NCI-H524 (cell line): ENCODE measurements at places on chromosomes 2 and 18.
A peak's percentile ranks its signal among the peaks of the same experiment; 100 is the strongest.

- no peak for DNase-seq
Measured at GRCh38 chr2:26571316-26571715, 69.8 kb downstream of the CIB4 start.

DNA sequence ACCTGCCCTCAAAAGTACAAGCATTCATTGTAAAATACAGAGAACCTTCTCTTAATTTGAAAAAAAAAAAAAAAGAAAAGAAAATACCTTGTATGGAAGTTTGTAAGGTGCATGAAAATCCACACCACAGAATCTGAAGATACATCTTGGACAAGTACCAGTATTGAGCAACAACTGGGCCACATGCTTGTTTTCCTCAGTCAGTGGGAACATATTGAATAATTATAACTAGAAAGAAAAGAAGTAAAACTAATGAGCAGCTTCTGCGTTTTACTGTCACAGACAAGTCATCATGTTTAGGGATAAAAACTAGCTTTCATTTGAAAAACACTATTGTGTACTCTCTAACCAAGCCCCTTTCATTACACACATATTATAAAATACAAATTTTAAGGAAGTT, 5.8 kb upstream of the PEX13 start:
- DNase-seq: no peak

GRCh38 chr2:40230707-40231432, 221.0 kb downstream of the SLC8A1 start:
- DNase-seq: no peak

GRCh38 chr2:41535575-41535974, 512.2 kb upstream of the PKDCC start:
- no peak for DNase-seq

DNA sequence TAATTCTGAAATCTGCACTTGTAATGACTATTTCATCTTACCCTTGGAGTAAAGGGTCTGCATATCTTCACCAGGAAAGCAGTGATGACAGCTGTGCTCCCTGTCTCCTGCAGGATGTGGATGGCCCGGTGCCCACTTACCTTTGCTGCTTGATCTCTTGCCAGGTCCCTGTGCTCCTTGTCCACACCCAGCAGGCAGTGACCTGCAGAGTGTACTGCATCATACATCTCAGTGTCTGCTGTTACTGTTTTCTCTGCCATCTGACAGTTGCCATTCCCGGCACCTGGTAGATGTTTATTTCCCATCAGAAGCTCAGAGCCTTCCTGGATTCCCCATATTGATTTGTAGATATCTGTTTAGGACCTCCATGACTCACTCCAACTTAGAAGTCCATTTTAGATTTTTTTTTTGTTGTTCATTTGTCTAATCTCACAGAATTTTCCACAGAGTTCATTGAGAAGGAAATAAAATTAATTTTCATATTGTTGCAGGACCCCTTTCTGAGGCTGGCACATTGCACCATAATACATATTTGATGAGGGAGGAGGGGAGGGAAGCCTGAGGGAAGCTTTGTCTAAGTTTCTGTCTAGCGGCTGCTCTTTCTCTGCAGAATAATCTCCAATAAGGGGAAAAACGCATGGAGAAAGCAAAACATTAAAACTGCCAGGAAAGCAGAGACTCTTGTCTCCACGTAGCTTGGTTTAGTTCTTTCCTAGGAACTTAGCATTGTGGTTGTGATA, 697.5 kb upstream of the RAB6C start:
- no peak for DNase-seq

GRCh38 chr18:4821801-4822200, 366.7 kb upstream of the DLGAP1 start:
- DNase-seq: no peak

- DNase-seq: peak; percentile 31
Measured at GRCh38 chr2:102753563-102754159, 8.2 kb upstream of the TMEM182 start.

- DNase-seq: peak; percentile 68
Measured at GRCh38 chr2:172012677-172013391, 13.1 kb downstream of the METAP1D start.

GRCh38 chr2:47838686-47839085, 55.7 kb downstream of the MSH6 start:
- DNase-seq: peak; percentile 5

- DNase-seq: no peak
Measured at GRCh38 chr2:41720331-41721251, 327.2 kb upstream of the PKDCC start.

- DNase-seq: peak; percentile 30
Measured at GRCh38 chr2:238160206-238161129, 1.7 kb downstream of the ERFE start.

GRCh38 chr18:72910045-72910444, 42.3 kb upstream of the NETO1 start:
- DNase-seq: no peak

DNA sequence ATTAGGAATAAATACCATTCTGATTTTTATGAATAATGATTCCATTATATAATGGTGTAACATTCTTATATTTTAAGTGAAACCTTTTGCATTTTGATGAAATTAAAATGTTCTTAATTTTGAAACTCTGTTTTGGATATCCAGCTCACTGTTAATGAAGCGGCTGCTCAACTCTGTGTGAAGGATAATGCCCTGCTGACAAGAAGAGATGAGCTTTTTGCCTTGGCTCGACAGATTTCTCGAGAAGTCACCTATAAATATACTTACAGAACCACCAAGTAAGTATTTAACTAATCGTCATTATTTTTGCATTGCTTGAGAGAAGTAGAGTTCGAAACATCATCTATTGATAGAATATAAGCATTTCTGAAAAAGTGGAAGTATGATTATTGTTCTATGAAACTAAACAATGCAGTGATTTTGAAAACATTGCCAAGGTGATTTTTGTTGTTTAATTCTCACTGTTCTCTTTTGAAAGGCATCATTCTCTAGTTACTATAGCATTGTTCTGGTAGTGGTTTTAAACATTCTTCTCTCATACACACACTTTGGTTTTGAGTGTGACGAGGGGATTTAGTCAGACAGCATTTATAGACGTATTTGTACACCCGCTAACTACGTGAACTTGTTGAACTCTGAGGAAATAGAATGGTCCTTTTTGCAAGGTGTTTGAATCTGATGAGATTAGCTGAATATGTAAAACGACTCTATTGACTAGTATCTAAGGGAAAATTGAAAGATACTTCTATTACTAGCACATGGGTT, 21.5 kb downstream of the NAB1 start:
- DNase-seq: no peak

DNA sequence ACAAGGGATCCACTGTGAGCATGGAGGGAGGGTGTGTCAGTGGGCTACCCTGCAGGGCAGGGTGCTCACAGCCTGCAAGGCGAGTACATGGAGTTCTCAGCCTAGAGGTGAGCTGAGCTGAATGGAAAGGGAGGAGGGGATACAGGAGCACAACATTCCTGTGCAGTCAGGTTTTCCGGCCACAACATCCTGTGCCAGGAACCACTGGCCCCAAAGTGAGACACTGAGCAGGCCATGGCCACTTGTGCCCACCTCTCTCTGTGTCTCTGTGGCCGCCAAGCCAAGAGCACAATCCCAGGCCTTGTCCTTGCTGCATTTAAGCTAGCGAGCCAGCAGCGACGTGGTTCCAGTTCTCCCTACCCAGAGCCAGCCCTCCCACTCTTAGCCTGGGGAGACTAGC, 6.1 kb downstream of the DOK1 start:
- DNase-seq: no peak

GRCh38 chr2:393711-394696, 106.1 kb upstream of the ALKAL2 start:
- DNase-seq: no peak

DNA sequence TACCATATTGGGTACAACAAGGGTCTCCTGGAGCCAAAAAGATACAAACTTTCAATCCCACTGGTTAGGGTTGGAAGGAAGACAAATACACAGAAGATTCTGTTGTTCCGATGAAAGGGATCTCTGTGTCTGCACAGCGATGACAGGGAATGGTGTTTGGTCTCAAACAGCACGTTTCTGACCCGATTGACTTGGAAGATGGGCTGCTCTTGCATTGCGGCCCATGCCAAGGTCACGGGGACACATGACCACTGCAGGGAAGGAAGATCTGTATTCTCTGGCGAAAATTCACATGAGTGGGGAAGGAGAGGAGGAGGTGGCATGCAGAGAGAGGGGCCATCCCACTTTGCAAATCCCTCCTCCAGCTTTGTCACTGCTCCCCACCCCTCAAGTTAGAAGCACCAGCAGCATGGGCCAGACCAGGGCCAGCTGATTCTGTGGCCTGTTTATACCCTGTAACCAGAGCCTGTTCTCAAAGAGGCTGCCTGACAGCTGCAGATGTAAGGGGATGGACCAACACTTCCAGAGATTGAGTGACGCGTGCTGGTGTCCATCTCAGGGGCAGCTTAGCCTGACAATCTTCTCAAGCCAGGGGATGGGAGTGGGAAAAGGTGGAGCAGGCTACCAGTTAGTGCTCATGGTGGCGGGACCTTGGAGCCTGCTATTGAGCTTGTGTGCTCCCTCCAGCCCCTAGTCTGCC, 57.2 kb downstream of the TNP1 start:
- no peak for DNase-seq

DNA sequence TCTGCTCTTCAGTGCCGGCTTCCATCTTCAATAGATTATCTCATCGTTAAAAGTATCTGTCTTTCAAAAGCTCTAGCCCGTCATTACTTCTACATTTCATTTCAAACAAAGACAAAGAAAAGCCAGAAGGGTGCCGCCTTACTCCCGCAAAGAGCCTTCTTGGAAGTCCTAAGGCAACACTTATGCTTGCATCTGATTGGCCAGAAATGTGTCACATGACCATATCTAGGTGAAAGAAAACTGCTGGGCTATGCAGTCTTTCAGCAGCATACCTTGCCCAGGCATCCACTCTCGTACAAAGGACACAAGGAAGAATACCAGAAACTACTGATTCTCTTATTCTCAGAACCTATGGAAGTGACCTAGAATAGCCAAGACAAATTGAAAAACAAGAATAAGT, 217.1 kb upstream of the SLC35G4 start:
- no peak for DNase-seq
